ENCODE measurements at places on chromosomes 5 and 9. TPM values are rescaled to one million over a fixed set of nuclear protein-coding genes. Genes with fewer than 3 reads are reported as not detected.

DNA sequence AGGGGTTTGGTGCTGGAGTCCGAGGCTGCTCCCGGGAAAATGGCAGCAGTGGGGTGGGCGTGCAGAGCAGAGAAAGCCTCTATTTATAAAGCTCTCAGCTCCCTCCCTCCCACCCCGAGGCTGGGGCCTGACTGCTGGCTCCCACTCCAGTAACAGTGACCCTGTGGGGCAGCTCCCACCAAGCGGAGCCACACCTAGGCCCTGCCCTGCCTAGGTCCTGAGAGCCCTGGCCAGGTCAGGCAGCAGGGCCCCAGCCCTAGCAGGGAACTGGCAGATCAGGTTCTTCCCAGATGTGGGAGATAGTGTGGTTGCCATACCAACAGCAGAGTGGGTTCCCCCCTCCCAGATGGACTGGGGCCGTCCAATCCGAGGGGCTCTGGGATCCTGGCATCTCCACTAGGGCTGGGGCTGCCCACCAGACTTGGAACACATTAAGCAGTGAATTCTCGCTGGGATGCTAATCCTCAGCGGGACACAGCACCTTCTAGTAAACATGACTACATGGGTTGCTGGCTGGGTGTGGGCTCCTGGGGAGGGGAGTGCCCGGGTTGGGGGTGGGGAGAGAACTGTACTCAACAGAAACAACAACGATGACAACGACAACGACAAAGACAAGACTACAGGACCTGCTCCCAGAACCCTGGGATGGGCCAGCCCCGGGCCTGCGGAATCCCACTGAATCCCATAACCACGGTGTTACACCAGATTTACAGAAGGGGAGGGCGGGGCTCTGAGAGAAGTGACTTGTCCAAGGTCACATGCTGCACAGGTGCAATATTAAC lies 1.5 kb downstream of the SH3GLB2 start:
- peaks cover 34% of the 10 kb centered on the region for H3K4me1 ChIP-seq
- peak overlapping the region; percentile 88 for H3K27ac ChIP-seq
- peak overlapping the region; percentile 87 for H3K4me3 ChIP-seq

- peaks cover 8% of the 10 kb centered on the region for H3K4me1 ChIP-seq
- no peaks in the 10 kb centered on the region for H3K36me3 ChIP-seq
- DNase-seq, result no peak
Observed at GRCh38 chr5:74239261-74239660, 401.3 kb downstream of the ENC1 start.

- no peak overlapping the region for H3K4me3 ChIP-seq
- H3K27ac ChIP-seq, result no peak overlapping the region
- H3K27me3 ChIP-seq, result no peaks in the 10 kb centered on the region
- H3K4me1 ChIP-seq, result no peaks in the 10 kb centered on the region
- DNase-seq, result no peak
Observed at GRCh38 chr5:143041-143440, 48.3 kb upstream of the LRRC14B start.

GRCh38 chr5:168528521-168529373 lies at the start of gene FBLL1:
TSS of gene FBLL1 (plus strand) at chr5:168529305. CDS start at chr5:168529505, 200 bp downstream.
- H3K27me3 ChIP-seq, result no peaks in the 10 kb centered on the region
- H3K4me3 ChIP-seq, result peak within 1 kb of the TSS; percentile 62
- no peaks in the 10 kb centered on the region for H3K36me3 ChIP-seq

DNA sequence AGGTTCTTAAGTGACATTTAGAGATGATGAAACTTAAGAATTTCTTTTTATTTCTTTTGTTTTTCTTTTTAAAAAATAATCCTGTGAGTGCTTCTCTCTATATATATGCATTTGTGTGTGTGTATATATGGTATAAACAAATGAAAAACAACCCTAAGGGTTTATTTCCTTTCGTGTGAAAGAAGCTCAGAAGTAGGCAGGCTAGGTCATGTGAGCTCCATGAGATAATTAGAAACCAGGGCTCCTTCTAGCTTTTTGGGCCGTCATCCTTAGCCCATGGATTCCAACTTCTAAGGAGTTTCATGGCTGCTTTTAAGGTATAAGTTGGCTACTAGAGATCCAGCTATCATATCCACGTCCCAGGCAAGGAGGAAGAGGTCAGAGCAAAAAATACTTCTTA lies 11.2 kb downstream of the C9orf43 start:
- no peak overlapping the region for H3K27ac ChIP-seq
- H3K4me1 ChIP-seq, result no peaks in the 10 kb centered on the region
- no peaks in the 10 kb centered on the region for H3K27me3 ChIP-seq
- H3K4me3 ChIP-seq, result no peak overlapping the region

DNA sequence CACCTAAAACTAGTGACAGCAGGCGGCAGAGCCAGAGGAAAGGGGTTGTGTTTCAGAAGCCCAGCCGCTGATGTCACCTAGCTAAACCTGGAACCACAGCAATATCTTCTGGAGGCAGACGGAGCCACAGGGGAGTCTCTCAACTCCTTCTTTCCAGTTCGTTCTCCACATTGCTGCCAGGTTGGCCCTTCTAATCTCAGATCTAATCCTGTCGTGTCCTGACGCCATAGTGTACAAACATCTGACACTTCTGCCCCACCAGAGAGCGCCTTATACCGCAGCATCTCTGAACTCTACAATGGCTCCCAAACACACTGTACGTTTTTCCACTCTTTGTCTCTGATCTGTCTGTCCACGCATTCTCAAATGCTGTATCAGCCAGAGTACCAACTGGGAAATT lies 240.0 kb downstream of the SMARCA2 start:
- no peak overlapping the region for H3K4me3 ChIP-seq
- no peak for DNase-seq
- no peaks in the 10 kb centered on the region for H3K27me3 ChIP-seq
- no peaks in the 10 kb centered on the region for H3K36me3 ChIP-seq

DNA sequence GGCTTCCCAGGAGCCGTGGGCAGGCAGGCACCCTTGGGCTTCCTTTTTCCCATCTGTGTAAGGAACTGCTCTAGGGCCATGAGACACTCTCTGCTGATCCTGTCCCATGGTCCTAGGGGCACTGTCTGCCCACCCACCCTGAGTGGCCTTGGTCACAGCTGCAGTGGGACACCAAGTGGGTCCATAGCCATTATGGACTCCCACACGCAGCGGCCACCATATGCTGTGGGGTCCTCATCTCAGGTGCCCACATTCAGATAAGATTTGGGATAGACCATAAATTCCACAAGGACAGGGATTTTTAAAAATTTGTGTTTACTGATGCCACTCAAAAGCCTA lies 180.8 kb downstream of the AUH start:
- peaks cover 14% of the 10 kb centered on the region for H3K4me1 ChIP-seq
- H3K27ac ChIP-seq, result no peak overlapping the region
- DNase-seq, result no peak
- H3K4me3 ChIP-seq, result no peak overlapping the region
- no peaks in the 10 kb centered on the region for H3K36me3 ChIP-seq

DNA sequence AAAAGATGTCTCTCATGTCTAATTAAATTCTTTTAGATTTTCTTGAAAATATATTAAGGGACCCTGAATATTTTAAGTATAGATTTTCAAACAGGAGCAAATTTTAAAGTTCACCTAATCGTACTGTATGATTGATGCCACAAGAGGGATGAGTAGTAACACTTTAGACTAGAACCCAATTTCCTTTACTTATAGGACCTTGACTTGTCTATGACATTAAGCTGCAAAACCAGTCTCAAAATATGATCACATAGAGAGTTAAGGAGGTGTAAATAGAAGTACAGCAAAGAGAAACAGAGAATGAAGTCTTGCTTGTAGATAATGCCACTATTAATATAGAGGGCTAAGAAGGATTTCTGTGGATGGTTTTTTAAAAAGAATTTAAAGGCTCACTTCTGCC lies 312.9 kb upstream of the PRR16 start:
- no peaks in the 10 kb centered on the region for H3K27me3 ChIP-seq
- H3K36me3 ChIP-seq, result no peaks in the 10 kb centered on the region
- H3K4me3 ChIP-seq, result no peak overlapping the region
- no peak for DNase-seq

DNA sequence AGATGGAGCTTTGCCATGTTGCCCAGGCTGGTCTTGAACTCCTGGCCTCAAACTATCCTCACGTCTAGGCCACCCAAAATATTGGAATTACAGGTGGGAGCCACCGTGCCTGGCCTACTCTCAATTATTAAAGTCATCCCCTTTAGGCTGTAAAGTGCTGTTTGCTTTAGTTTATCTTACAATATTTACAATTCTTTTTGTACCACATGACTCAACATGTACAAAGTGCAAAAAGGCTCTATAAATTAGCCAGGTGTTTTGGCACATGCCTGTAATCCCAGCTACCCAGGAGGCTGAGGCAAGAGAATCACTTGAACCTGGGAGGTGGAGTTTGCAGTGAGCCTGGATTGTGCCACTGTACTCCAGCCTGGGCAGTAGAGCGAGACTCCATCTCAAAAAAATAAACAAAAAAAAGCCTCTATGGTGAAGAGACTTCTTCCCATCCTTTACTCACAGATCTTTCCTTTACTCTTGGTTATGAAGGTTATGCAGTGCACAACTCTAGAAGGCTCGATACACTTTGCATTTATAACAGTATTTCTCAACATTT lies 28.5 kb upstream of the MLLT3 start:
- no peak overlapping the region for H3K4me3 ChIP-seq
- no peaks in the 10 kb centered on the region for H3K36me3 ChIP-seq
- H3K4me1 ChIP-seq, result no peaks in the 10 kb centered on the region
- H3K27ac ChIP-seq, result no peak overlapping the region

GRCh38 chr5:145104106-145104505 lies 731.0 kb downstream of the PRELID2 start:
- no peaks in the 10 kb centered on the region for H3K36me3 ChIP-seq
- H3K27ac ChIP-seq, result no peak overlapping the region
- H3K4me3 ChIP-seq, result no peak overlapping the region
- H3K27me3 ChIP-seq, result no peaks in the 10 kb centered on the region
- DNase-seq, result no peak

- H3K27ac ChIP-seq, result no peak overlapping the region
- no peaks in the 10 kb centered on the region for H3K27me3 ChIP-seq
- DNase-seq, result no peak
- H3K36me3 ChIP-seq, result no peaks in the 10 kb centered on the region
Observed at GRCh38 chr5:113371721-113372196, 63.0 kb downstream of the TSSK1B start.

DNA sequence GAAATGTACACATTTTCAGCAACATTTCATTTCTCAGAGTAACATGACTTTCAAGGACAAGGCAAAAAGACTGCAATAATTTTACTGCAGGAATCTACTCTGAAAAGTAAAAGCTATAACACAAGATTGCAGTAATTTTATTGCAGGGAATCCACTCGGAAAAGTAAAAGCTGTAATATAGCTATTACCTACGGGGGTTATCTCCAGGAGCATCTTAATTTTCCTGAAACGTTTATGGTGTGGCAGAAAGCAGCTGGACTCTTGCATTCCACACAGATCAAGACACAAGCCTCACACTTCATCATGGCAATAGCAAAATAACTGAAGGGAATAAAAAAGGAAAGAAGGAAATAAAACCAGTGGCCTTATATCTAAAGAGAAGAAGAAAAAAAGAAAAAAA lies 171.2 kb downstream of the TSSK1B start:
- no peak overlapping the region for H3K4me3 ChIP-seq
- no peak for DNase-seq

MCTP1 gene
- total RNA-seq, result 5.9 TPM

CCDC192 gene
- total RNA-seq, result not detected

SEMA6A gene
- 28.6 TPM for total RNA-seq

ISL1 gene
- 0.13 TPM for total RNA-seq

PCDHB12 gene
- 1.7 TPM for total RNA-seq
